ENCODE measurements at places on chromosomes 12 and 14.

- peak; percentile 14 for DNase-seq
Observed at GRCh38 chr12:56574210-56574609, 52.6 kb downstream of the RBMS2 start.

DNA sequence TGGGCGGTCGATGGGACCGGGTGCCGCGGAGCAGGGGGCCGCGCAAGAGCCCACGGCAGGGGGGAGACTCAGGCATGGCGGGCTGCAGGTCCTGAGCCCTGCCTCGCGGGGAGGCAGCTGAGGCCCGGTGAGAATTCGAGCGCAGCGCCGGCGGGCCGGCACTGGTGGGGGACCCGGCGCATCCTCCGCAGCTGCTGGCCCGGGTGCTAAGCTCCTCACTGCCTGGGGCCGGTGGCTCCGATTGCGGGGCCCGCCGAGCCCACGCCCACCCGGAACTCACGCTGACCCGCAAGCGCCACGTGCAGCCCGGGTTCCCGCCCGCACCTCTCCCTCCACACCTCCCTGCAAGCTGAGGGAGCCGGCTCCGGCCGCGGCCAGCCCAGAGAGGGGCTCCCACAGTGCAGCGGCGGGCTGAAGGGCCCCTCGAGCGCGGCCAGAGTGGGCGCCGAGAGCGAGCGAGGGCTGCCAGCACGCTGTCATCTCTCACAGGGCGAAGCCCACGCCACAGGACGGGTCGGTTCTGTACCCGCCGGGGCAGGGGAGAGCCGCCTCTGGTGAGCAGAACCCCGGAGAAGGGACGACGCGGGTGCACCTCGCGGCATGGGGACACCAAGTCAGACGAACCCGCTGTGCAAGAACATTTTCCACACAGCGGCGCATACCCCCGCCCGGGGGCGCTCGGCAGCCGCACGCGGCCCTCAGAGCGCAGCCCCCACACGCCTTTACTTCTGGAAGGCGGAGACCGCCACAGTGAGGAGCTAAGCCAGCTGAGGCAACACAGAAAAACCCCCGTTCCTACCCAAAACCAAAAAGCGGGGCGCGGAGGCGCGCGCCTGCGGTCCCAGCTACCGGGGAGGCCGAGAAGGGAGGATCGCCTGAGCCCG is 1.2 kb upstream of the SIVA1 start:
- DNase-seq, result no peak

GRCh38 chr12:127145929-127146789 is 1120.8 kb upstream of the TMEM132C start:
- DNase-seq, result no peak

DNA sequence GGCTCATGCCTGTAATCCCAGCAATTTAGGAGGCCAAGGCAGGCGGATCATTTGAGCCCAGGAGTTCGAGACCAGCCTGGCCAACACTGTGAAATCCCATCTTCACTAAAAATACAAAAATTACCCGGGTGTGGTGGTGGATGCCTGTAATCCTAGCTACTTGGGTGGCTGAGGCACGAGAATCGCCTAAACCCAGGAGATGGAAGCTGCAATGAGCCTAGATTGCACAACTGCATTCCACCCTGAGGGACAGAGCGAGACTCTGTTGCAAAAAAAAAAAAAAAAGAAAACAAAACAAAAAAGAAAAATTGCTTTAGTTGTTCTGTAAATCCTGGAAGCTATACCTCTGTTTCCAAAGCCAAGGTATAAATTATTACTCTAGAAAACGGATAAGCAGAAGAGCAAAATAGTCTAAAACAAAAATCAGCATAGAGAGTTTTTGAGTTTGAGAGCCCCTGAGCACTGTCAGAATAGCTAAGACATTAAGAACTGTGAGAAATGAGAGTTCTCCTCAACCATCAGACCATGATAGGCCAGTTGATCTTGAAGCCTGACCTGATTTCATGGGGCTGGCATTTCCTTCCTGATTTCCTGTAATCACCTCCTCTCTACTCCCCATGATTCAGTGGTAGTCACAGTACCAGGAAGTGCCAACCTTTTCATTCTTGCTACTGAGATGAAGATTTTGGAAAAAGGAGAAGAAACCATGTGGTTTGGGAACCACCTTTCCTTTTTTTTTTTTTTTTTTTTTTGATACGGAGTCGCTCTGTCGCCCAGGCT is 31.7 kb downstream of the ATP2A2 start:
- DNase-seq, result peak; percentile 76

GRCh38 chr12:132834181-132834711 is 5.6 kb upstream of the GOLGA3 start:
- DNase-seq, result no peak

DNA sequence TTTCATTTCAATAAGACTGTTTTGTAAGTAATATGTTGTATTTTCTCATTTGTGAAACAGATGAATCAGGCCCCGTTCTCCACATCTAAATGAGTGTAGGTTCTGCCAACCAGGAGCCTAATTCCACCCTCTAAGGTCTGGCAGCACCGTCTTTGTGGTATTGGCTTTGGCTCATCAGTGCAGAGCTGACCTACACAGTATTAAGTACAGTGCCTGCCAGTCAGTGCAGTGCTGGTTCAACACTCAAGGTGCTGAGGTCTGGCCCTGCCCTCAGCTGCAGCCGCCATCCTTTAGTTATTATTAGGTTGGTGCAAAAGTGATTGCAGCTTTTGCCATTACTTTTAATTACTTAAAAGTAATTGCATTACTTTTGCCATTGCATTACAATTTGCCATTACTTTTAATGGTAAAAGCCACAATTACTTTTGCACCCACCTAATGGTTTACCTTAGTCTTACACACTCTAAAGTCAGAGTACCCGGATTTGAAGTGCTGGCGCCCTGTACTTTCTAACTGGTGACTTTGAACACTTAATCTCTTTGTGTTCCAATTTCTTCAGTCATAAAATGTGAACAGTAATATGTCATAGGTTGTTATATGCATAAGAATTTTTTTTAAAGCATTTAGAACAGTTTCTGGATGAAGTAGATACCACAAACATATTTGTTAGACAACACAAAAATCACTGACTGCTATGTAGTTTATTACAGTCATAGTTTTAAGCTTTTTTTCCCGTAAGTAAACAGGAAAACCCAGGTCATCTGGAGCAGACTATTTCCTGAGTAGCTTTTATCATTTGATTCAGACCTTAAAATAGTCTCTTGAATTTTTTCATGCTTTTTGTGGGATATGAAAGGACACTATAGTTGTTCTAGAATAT is 99.5 kb downstream of the SYNE2 start:
- no peak for DNase-seq

DNA sequence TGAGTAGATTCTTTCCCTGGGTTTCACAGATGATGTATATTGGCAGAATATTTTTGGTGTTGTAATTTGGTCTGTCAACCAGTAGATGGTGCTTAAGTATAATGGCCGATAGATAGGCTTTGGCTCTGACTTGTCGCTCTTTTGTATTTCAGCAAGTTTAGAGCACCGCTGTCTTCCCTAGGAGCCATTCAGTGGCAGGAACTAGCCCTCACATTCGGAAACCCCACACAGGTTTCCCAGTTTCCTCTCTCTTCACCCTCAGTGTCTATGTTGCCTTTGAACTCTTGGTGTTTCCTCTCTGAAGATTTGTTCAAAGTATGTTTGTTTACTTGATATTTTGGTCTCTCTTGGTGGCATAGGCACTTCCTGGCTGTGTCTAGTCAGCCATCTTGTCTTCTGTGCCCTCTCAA is 102.2 kb downstream of the GPHN start:
- peak; percentile 46 for DNase-seq

DNA sequence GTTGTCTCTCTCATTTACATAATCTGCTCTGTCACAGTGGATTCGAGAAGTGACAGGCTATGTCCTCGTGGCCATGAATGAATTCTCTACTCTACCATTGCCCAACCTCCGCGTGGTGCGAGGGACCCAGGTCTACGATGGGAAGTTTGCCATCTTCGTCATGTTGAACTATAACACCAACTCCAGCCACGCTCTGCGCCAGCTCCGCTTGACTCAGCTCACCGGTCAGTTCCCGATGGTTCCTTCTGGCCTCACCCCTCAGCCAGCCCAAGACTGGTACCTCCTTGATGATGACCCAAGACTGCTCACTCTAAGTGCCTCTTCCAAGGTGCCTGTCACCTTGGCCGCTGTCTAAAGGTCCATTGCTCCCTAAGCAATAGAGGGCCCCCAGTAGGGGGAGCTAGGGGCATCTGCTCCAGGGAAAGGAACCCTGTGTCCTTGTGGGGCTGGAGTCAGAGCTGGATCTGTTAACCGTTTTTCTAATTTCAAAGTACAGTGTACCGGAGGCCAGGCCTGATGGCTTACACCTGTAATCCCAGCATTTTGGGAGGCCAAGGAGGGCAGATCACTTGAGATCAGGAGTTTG is 5.1 kb downstream of the ERBB3 start:
- DNase-seq, result no peak

DNA sequence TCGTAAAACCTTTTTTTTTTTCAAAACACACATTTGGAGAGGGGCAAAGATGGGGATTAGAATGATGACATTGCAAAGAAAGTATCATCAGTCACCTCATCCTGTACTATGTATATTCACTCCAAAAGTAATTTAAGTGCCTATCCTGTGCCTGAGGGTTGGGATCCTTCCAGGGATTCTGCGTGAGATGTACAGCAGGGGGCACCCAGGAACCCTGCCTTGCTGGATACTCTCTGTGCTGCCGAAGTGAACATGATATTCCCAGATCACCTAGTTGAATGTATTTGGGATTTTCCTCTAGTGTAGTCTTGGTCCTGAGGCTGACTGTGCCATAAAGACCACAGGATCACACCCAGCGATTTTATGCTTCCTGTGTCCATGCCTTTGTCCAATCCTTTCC is 372.7 kb downstream of the IPO8 start:
- no peak for DNase-seq

- no peak for DNase-seq
Observed at GRCh38 chr12:52162981-52163380, 28.8 kb downstream of the KRT80 start.

DNA sequence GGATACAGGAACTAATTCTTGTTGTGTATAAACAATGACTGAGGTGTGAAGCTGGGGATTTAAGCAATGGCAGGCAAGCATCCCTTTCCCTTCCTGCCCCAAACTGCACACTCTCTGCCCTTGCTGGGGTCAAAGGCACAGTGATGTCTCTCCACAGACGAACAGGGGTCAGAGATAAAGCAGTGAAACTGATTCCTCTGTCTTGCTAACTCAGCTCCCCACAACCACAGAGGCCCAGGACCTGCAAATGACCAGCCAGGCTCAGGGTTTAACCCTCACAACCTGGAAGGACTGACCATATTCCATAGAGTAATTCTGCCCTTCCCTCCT is 67.2 kb downstream of the CCDC88C start:
- no peak for DNase-seq

DNA sequence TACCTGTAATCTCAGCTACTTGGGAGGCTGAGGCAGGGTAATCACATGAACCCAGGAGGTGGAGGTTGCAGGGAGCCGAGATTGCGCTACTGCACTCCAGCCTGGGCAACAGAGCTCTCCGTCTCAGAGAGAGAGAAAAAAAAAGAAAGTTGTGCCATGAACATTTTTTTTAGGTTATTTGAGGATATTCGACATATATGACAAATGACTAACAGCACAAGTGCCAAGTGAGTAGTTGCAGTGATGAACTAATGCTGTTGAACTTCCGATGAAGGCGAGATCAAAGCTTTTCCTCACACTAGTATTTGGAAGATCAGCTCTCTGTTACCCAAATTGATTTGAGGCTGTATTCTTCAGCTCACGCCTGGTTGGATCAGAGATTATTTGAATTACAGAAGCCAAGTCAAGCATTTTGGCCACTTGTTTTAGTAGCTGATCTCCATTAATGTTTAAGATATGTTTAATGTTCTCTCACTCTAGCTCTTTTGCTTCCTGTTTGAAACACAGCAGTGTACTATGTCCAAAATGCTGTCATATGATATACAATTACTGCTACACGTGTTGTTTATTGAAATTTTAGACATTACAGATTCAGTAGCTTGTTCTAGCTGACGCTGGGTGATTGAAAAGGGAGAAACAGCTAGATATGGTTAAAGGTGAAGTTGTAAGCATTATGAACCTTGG is 43.4 kb downstream of the WDR20 start:
- peak; percentile 79 for DNase-seq

DNA sequence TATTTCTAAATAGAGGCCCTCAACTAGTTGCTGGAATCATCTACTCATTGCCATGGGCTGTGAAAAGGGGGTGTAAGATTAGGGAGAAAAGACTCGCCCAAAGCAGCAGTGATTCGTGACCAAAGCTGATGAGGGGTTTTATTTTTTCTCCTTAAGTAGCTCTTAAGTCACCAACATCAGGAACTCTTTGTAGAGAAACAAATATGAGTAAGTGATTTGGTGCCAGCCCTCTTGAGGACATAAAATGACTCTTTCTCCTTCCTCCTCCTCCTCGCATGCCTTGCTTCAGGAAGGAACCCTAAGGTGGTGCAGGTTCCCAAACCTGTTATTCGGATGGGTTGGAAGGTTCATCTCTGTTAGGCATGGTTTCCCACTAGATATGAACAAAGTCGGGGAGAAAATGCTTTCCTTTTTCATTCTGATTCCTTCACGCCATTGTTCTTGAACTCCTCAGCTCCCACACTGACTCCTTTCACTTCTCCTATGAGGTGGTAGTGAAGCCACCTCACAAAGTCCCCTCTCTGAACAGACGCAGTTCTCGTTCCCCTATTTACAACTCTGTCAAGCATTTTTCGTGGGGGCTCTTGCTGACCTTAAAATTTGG is 113.4 kb downstream of the ETV6 start:
- DNase-seq, result no peak

DNA sequence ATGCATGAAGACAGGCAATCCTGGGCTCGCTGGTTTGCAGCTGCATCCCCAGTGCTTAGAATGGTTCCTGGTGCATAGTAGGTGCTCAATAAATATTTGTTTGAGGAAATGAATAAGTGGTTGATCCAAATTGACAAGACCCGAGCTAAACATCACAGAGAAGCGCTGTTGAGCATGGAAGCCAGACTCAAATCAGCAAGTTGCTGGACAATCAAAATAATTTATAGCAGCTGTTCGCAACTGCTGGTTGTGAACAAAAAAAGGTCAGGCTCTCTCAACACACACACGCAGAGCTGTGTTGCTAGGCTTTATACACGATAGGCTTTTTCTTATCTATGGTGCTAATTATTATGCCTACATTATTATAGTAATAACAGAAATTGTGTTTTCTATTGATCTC is 190.2 kb downstream of the TBX5 start:
- DNase-seq, result no peak

GRCh38 chr12:27652174-27652763 is 44.0 kb upstream of the REP15 start:
- peak; percentile 81 for DNase-seq

GRCh38 chr12:54068418-54069070 is 14.9 kb downstream of the HOXC4 start:
- no peak for DNase-seq

DNA sequence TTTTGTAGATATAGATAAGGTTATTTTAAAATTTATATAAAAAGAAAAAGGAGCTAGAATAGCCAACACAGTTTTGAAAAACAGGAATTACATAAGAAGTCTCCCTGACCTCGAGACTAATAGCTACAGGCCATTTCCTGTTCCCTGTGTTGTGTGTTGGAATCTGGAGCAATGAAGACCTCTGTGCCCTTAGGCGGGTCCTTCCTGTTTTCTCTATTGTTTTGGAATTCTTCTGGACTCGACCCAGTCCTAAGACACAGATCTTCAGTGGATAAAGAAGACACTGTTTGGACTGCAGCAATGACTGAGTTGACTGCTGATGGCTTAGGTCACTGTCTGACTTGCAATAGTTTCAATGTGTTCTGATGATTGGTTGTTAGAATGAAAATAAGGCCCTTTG is 26.2 kb downstream of the SNRPF start:
- no peak for DNase-seq

Measured in RKO (cell line).